Calu3 (cell line): ENCODE measurements at places on chromosomes 12 and 14. TPM values are rescaled to one million over a fixed set of nuclear protein-coding genes. Genes with fewer than 3 reads are reported as not detected.

DNA sequence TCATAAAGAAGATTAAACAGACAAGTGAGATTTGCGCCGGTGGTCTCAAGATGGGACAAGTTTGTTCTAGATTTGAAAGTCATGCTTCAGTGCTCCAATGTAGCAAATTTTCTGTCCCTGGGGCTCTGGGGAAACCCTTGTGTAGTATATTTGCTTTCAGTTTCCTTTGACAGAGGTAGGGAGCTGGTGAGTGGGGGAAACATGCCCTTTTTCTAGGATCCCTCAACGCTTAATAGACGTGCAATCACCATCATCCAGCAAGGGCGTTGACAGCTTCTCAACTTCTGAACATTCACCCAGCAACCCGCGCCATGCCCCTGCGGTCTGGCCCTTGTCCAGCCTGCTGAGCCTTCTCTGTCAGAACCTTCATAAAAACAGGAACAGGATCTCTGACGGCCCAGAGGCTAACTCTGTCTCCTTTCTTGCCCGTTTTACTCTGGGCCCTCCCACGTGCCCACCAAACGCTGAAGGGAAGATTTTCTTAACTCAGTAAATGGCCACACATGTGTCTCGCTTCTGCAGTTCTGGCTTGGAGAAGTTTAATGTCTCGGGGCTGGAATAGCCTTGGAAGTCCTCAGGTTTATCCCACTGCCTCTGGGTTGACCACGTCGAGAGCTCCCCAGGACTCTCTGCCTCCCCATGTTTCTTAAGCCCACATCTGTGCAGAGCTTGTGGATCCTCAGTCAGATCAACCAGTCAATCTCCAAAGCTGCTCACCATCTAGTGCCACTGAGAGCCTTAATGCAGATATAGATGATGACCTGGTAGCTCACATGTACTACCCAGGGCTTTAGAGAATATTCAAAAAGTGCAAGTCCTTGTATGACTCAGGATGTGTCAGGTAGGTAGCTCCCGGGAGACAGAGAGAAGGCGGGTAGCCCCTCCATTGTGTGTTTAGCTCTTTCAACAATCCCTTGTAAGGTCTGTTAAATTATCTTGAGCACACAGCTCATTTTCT, 58.1 kb upstream of the CCND2 start:
- no peaks in the 10 kb centered on the region for H3K4me1 ChIP-seq
- peaks cover 93% of the 10 kb centered on the region for H3K27me3 ChIP-seq
- H3K27ac ChIP-seq: no peak overlapping the region
- H3K4me3 ChIP-seq: no peak overlapping the region
- no peaks in the 10 kb centered on the region for H3K36me3 ChIP-seq

DNA sequence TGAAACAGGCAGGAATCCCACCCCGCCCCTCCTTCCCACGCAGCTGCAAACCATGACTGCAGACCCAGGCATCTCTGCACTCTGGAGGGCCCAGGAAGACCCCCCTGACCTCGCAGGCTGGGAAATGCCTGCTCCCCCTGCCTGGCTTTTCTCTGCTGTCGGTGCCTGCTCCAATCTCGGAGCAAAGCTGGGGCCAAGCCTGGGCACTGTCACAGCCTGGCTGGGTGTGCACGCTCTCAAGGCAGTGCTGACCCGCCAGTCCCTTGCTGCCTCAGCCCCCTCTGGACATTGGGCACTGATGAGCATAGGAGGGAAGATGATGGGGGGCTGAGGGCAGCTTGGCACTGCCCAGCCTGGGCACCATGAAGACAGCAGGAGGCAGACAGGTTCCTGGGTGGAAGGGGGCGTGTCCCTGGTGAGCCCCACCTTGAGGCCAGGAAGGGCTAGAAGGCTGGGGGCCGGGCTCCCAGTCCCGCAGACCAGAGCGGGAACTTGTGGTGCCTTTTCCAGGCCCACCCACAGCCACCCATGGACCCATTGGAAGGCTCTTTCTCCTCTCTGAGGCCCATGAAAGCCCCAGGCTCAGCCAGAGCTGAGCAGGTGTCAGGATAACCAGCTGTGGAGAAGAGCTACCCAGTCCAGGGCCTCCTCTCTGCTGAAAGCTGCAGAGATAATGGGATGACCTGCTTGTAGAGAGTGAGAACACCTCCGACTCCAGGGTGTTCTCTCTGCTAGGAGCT, 10.7 kb upstream of the ZNF605 start:
- no peaks in the 10 kb centered on the region for H3K27me3 ChIP-seq
- no peak overlapping the region for H3K27ac ChIP-seq
- no peak overlapping the region for H3K4me3 ChIP-seq
- no peaks in the 10 kb centered on the region for H3K4me1 ChIP-seq

DNA sequence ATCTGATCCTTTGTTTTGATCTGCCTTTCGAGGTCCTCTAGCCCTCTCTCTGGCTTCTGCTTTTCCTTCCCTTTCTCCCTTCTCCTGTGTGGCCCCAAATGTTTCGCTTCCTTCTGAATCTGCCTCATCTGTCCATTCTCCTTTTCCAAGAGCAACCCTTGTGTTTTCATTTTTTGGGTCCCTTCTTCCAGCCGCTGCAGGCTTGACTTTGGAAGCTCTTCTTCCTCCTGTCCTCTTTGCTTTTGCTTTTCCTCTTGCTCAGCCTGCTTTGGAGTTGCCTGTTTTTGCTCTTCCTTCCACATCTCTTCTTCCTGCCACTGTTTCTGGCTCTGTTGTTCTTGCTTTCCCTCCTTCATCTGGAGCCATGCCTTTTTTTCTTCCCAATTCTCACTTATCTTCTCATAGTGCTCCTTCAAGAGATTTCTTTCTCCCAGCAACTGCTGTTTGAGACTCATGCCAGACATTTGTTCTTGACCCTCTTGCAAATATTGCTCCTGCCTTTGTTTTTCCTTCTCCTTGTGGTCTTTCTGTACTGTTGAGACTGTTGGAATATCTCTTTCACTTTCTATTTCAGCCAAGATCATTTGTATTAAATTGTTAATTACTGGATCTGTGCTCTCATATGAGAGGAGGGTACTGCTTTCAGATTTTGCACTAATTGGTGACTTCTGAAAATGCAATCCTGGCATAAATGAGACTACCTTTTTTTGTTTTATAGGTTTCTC, 42.4 kb downstream of the FAM186A start:
- no peak for DNase-seq
- H3K27me3 ChIP-seq: no peaks in the 10 kb centered on the region
- H3K36me3 ChIP-seq: no peaks in the 10 kb centered on the region
- H3K4me3 ChIP-seq: no peak overlapping the region
- no peaks in the 10 kb centered on the region for H3K4me1 ChIP-seq
- H3K27ac ChIP-seq: no peak overlapping the region

KRT75 gene
- not detected in 2 replicates for total RNA-seq

GRCh38 chr14:96623676-96624484, 121.7 kb downstream of the PAPOLA start:
- no peak overlapping the region for H3K27ac ChIP-seq
- no peak overlapping the region for H3K4me3 ChIP-seq
- H3K4me1 ChIP-seq: no peaks in the 10 kb centered on the region
- H3K36me3 ChIP-seq: no peaks in the 10 kb centered on the region
- peaks cover 56% of the 10 kb centered on the region for H3K27me3 ChIP-seq

- DNase-seq: no peak
- peaks cover 11% of the 10 kb centered on the region for H3K27me3 ChIP-seq
- no peak overlapping the region for H3K4me3 ChIP-seq
Observed at GRCh38 chr14:61218157-61218556, 63.0 kb downstream of the TMEM30B start.

CRACR2A gene
- total RNA-seq: 9.5 and 11.1 TPM in 2 replicates

DPF3 gene
- 6.9 and 9.6 TPM in 2 replicates for total RNA-seq

GRCh38 chr12:6937481-6938352, 5.9 kb upstream of the RNU7-1 start:
- peaks cover 87% of the 10 kb centered on the region for H3K36me3 ChIP-seq
- peak overlapping the region; percentile 93 for H3K27ac ChIP-seq
- H3K4me3 ChIP-seq: peak overlapping the region; percentile 75
- peaks cover 34% of the 10 kb centered on the region for H3K4me1 ChIP-seq

C3AR1 gene
- not detected in 2 replicates for total RNA-seq

GRIP1 gene
- 25.1 and 47.4 TPM in 2 replicates for total RNA-seq

DNA sequence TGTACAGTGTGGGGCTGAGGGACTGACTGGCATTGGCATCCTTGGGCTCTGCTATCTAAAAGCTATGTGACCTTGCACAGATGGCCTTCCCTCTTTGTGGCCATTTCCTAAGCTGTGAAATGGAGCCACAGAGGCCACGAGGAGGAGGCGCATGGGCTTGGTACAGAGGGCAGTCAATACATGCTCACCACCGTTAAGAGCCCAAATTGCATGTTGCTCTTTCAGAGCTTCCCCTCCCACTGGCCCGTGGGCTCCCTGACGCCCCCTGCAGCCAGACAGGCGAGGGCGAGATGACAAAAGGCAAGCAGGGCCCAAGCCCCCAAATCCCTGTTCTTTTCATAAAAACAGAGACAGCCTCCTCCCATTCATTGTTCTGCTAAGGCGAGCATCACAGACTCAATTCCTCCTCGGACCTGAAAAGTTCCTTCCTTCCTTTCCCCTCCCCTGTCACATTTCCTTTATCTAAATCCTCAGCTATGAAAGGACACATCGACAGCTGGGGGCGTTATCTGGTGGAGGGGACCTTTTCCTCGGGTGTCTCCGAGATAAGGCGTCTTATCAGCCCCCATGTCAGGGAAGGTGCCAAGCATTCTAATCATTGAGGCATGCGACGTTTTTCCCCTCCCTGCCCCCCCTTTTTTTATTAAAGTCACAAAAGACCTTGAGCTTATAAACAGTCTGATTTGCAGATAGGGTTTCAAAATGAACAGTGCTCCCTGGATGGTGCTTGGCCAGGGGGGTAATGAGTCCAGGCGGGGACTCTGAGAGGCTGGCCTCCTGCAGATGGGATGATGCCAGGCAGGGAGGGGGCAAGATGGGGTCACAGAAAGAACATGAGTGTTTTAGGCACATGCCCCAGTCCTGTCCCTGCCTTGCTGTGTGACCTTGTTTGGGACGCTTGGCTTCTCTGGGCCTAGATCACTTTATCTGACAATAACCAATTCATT, 26.4 kb downstream of the FAM222A start:
- no peak overlapping the region for H3K27ac ChIP-seq
- peaks cover 27% of the 10 kb centered on the region for H3K4me1 ChIP-seq
- H3K4me3 ChIP-seq: no peak overlapping the region
- H3K27me3 ChIP-seq: peaks cover 26% of the 10 kb centered on the region
- H3K36me3 ChIP-seq: no peaks in the 10 kb centered on the region
- no peak for DNase-seq

RGS6 gene
- not detected in 2 replicates for total RNA-seq

GRCh38 chr14:105845725-105846309, 319.4 kb downstream of the TMEM121 start:
- DNase-seq: no peak
- H3K4me1 ChIP-seq: no peaks in the 10 kb centered on the region

GRCh38 chr12:26744697-26745440, 88.1 kb downstream of the ITPR2 start:
- H3K27ac ChIP-seq: no peak overlapping the region
- H3K4me3 ChIP-seq: no peak overlapping the region
- no peak for DNase-seq
- H3K27me3 ChIP-seq: peaks cover 35% of the 10 kb centered on the region
- peaks cover 17% of the 10 kb centered on the region for H3K4me1 ChIP-seq
- no peaks in the 10 kb centered on the region for H3K36me3 ChIP-seq

GRCh38 chr12:115972241-115972640, 305.3 kb downstream of the MED13L start:
- no peak overlapping the region for H3K4me3 ChIP-seq
- no peaks in the 10 kb centered on the region for H3K4me1 ChIP-seq
- H3K27ac ChIP-seq: no peak overlapping the region

DNA sequence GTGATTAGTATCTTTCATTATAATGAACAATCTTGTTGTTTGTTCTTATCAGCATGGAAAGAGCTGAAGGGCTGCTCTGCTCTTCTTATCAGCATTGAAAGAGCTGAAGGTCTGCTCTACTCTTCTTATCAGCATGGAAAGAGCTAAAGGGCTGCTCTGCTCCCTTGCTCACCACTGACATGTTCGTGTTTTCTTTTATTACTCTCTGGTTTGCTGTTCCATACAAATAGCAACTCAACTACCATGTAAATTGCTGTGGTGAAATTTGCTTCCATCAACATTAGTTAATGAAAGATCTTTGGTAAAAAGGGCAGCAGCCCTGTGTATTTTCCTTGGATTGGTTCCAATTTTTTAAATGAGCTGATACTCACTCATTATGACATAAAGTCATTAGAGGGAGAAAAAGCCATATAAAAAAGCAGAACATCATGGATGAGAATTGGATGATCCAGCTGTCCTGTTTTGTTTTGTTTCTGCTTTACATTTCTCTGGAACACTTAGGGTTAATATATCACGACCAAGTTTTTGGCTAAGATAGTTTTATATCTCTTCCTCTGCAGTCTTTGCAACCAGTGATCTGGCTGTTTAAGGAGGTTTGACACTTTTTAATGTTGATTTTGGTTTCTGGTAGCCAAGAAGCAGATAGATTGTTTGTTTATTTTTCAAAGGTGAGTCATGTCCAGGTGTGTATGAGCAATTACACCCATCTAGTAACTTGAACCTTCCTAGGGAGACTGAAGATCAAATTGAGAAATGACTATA, 356.6 kb downstream of the CEP128 start:
- peak overlapping the region; percentile 3 for H3K4me3 ChIP-seq
- DNase-seq: no peak
- H3K4me1 ChIP-seq: peaks cover 30% of the 10 kb centered on the region
- peak overlapping the region; percentile 61 for H3K27ac ChIP-seq

DNA sequence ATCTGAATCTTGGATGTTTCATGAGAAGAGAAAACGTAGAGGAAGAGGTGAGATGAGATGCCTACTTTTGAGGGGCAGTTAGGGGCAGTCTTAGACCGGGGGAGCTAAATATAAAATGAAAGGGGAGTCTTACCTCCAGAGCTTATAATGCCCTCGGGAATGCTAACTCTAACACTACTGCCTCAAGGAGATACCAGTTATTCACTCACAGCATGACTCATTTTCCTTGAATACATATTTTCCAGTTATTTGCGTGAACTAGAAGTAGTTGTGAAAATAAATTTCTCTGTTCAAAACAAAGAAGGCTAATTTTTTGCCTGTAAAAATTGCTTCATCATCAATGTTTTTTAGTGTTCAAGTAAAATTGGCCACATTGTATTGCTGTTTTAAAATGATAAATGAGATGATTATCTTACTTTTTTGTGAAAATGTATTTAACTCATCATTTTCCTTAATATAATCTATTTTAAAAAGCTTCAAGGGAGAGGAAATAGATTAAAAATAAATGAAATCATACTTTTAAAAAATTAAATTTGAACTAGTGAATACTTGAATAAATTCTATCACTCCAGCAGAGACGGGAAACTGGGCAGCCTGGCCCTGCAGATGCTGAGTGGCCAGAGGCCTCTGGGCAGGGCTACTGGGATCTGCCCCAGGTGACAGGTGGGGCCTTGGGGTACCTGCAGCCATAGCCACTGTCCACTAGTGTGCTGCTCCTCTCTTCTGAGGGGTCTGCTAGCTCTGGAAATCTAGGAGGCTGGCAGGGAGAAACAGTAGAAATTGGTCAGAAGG, 339.3 kb downstream of the EGLN3 start:
- no peak overlapping the region for H3K27ac ChIP-seq
- no peaks in the 10 kb centered on the region for H3K36me3 ChIP-seq
- peaks cover 67% of the 10 kb centered on the region for H3K27me3 ChIP-seq
- no peaks in the 10 kb centered on the region for H3K4me1 ChIP-seq

CYP46A1 gene
- total RNA-seq: not detected in 2 replicates

GRCh38 chr14:61479746-61480502, 158.5 kb downstream of the PRKCH start:
- H3K27me3 ChIP-seq: no peaks in the 10 kb centered on the region
- peaks cover 22% of the 10 kb centered on the region for H3K36me3 ChIP-seq
- peak overlapping the region; percentile 16 for H3K4me3 ChIP-seq
- DNase-seq: no peak
